Activated naive CD4-positive, alpha-beta T cell treated with anti-CD3 and anti-CD28 coated beads, Interleukin-2, amount 10 ng/mL, durations not matched to agents 7 days and 5 days (primary cell): ENCODE measurements at places on chromosomes 2 and 18.

DNA sequence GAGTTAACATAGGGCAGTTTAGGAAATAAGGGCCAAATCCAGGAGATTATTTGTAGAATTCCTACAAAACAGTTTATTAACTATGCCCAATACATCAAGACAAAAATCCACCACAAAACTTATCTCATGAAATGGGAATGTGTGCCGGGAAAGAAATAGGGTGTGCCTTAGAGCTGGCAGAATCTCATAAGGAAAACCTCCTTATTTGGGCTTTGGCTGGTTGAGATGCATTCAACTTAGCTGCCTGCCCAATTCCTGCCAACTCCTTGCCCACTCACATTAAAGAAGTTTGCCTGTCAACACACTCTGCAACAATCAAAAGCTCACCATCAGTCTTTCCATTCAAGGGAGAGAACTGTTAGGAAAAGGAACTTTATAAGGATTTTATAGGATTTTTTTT, 500.6 kb downstream of the SATB2 start:
- DNase-seq: no peak

DNA sequence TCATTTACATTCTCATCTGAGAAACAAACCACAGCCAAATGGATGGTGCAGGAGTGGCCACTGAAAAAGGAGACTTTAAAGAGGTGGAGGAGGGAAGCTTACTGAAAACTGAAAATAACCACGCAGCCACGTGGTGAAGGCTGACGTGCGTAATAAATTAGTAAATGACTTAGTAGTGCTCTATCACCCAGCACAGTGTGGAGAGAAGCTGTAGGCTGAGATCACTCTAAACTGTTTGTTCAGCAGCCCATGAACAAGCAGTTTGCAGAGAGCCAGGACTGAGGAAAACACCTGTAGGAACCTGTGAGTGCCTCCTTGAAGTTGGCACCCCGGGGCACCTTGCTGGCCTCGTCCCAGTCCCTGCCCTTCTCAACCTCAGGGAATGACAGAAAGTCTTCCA, 193.0 kb downstream of the TXNL1 start:
- no peak for DNase-seq

GRCh38 chr2:20052861-20053281, 1.4 kb upstream of the LAPTM4A start:
- no peak for DNase-seq

DNA sequence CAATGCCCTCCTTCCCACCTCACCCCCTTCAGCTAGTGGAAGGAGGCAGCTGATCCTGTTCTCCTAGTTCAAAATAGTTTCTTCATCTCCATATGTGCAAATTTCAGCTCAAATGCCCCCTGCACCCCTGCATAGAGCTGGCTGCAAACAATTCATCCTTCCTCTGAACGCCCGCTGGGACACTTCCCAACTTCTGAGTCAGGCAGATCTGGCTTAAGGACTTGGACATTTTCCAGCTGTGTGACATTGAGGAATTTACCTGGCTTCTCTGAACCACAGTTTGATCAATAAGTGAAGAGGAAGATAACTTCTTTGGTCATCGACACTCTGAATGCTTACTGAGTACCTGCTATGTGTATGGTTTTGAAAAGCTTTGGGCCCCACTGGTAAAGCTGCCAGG, 23.5 kb downstream of the PTGR3 start:
- no peak for DNase-seq

- no peak for DNase-seq
Measured at GRCh38 chr2:48440103-48440390, 89.9 kb upstream of the STON1 start.

GRCh38 chr2:9941196-9941995, 10.1 kb upstream of the GRHL1 start:
- DNase-seq: no peak

DNA sequence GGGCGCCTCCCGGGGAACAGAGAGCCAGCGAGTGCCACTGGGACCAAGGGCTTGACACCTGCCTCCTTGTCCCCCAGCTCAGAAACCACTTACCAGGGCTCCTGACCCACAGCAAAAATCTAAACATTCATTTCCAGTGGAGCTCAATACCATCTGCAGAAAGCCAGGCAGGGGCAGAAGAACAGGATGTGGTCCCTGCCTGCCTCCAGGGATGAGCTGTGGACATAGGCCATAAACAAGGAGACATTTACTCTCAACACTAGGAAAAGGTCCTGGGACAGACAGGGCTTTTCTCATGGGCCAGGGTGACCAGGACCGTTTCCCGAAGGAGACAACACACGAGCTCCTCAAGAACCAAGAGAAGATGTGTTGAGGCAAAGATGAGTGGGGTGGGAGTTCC, 203.0 kb downstream of the CTIF start:
- no peak for DNase-seq

- no peak for DNase-seq
Measured at GRCh38 chr2:222465746-222466145, 41.4 kb downstream of the SGPP2 start.

DNA sequence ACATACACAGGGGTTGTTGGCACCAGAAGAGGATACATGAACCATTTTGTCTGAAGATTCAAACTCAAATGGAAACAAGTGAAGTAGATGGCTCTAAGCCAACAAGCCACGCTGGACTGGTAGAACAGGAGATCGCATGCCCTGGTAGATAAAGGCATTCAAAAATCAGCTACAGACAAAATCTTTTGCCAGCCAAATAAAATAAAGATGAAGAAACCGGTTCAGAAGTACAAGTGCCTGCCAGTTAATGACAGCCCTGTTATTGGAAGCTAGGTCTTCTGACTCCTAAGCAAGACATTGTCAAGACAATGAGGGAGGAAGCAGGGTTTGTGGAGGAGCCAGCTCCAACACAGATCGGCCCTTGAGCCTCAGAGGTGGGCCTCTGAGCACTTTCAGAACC, 52.3 kb downstream of the EHD3 start:
- DNase-seq: no peak

DNA sequence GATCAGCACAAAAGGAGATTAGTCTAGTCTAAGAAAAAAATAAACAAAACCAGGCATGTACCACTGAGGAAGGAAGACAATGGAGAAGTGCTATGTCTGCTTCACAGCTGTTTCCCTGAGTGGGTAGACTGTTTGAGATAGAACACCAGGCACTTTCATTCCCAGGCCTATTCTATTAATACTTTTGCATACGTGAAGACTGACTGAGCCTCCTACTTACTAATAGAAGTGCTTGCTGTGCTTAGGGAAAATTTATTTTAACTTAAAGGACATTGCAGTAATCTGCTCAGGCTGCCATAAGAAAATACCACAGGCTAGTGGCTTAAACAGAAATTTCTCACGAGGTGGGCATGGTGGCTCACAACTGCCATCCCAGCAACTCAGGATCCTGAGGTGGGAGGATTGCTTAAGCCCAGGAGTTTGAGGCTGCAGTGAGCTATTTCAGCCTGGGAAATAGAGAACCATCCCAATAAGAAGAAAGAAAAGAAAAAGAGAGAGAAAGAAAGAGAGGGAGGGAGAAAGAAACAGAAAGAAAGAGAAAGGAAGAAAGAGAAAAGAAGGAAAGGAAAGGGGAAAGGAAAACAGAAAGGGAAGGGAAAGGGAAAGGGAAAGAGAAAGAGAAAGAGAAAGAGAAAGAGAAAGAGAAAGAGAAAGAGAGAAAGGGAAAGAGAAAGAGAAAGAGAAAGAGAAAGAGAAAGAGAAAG, 33.0 kb downstream of the CMPK2 start:
- no peak for DNase-seq

GRCh38 chr2:19714926-19715325, 186.9 kb downstream of the TTC32 start:
- no peak for DNase-seq

DNA sequence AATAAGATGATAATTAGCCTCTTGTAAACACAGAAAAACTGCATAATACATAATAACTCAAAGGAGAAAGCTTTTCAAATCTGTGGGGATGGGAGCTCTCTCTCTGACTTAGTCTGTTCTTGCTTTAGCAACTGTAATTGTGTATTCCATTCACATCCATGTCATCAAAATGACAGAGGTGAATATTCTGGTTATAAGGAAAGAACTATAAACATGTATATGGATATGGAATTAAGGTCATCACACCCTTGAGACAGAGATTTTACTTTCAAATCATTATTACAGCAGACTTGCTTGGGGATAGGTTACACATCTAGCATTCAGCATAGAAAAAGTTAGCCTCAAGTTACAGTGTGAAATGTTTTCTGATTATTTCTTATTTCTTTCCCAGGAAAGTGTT, 497.7 kb downstream of the LRP1B start:
- no peak for DNase-seq

- no peak for DNase-seq
Measured at GRCh38 chr2:203808046-203808750, 59.4 kb upstream of the CTLA4 start.

GRCh38 chr2:12126318-12126717, 379.9 kb downstream of the LPIN1 start:
- DNase-seq: no peak

GRCh38 chr2:203061346-203061745, 46.7 kb downstream of the NBEAL1 start:
- no peak for DNase-seq

- no peak for DNase-seq
Measured at GRCh38 chr2:187995556-187995955, 296.1 kb upstream of the GULP1 start.

- no peak for DNase-seq
Measured at GRCh38 chr18:26550998-26551694, 2.8 kb upstream of the KCTD1 start.

- DNase-seq: no peak
Measured at GRCh38 chr18:49446481-49446880, 14.0 kb downstream of the DYM start.

- no peak for DNase-seq
Measured at GRCh38 chr18:53735526-53735925, 488.9 kb downstream of the MBD2 start.

DNA sequence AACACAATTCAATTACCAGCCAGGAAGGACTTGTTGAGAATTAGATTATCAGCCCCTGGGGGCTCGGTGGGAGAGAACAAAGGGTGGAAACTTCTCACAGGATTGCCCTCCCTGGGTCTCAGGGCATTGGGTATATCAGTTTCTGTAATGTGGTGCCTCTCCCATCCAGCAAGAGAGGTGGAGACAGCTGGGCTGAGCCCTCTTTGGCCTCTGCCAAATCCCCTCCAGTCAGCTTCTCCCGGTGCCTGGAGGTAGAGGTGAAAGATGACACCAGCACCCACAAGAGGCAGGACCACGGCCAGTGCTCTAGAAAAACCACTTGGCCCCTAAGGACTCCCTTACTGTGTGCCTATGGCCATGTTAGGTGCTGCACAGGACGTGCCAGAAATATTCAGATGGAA, 179.7 kb downstream of the HAUS1 start:
- no peak for DNase-seq

DNA sequence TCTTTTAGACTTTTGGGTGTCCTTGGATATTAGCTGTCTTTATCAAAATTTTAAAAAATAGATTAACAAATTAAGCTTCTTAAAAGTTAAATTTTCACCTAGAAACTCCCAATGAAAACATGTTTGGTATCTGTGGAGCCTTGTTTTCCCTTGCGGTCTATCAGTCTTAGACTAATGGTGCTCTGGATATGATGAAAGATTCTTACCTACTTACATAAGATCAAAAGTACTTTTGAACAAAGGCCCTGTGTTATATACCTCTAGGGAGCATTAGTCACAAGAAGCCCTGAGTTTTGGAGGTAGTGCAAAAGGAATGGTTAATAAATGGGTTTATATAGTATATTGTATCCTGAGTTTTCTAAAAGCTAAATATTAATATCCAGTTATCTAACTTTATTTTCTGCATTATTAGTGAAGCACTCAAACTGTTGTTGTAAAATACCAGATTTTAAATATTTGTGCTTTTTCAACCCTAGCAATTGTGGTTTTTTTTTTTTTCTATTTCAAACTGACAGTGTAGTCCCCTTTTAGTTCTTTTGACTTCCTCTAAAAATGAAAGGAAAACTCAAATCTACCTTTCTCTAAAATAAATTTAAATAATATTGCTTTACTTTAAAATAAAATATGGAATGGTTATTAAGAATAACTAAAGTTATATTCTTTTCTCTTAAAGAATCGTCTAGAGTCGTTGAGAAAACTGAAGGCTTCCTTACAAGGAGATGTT, 18.1 kb downstream of the NDC80 start:
- DNase-seq: no peak
